Anterior cingulate cortex (tissue), 58 donors: ENCODE measurements at places on chromosomes 13 and 19.

DNA sequence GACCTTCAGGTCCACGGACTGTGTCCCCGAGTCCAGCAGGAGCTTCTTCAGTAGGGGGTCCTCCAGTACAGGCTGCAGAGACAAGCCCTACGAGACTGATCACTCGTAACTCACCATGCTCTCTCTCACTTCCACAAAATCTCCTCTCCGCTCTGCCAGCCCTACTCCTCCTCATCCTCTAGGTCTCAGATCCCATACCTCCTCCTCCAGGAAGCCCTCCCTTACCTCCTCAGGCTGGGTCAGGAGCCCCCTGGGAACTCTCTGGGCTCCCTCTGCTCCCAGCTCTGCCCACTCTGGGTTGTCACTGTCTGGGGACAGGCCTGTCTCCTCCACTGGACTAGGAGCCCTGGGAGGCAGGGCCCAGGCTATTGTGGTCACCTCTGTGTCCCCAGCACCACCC is 23.9 kb upstream of the NAPA start:
- DNase-seq: no peak

- DNase-seq: no peak
These were observed 8.8 kb upstream of the SULT2B1 start for GRCh38 chr19:48543121-48543710.

DNA sequence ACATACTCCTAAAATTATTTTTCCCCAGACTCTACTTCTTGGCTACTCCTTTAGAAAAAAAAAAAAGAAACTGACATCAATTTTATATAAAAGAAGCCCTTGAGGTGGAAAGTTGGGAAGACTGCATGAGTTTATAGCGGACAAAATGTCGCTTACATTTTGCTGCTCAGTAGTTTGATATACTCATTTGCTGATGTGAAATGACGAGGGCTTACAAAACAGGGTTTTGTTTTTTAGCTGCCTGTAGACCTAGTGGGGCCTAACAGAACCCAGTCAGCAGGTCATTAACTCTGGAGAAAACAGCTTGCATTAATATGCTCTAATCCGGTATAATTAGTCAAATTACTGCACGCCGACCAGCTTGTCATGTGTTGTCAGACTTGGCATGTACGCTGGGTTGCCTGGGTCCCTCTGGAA is 37.6 kb upstream of the MAB21L1 start:
- DNase-seq: no peak

- DNase-seq: peak; percentile 82
These were observed 4.8 kb upstream of the KCNC3 start for GRCh38 chr19:50333737-50334617.

DNA sequence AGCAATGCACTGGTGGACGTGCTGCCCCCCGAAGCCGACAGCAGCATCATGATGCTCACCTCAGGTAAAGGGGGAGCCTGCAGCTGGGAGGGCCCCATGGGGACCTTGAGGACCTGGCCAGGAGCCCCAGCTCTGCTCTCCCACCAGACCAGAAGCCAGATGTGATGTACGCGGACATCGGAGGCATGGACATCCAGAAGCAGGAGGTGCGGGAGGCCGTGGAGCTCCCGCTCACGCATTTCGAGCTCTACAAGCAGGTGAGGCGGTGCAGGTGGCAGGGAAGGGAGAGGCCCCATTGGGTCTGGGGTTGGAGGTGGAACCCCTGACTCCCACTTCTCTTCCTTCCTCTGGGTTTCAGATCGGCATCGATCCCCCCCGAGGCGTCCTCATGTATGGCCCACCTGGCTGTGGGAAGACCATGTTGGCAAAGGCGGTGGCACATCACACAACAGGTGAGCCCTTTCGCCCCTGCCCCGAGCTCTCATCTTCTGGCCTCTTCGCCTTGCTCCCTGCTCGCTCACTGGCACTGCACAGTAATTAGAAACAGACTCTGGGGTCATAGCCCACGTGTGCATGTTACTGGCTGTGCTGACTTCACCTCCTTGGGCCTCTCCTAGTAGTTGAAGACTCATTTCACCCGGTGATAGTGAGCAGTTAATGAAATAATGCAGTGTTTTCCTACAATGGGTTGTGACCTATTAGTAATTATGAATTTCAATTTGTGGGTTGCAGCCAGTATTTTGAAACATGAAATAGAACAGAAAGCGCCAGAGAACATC is 3.6 kb downstream of the PSMC4 start:
- DNase-seq: no peak

DNA sequence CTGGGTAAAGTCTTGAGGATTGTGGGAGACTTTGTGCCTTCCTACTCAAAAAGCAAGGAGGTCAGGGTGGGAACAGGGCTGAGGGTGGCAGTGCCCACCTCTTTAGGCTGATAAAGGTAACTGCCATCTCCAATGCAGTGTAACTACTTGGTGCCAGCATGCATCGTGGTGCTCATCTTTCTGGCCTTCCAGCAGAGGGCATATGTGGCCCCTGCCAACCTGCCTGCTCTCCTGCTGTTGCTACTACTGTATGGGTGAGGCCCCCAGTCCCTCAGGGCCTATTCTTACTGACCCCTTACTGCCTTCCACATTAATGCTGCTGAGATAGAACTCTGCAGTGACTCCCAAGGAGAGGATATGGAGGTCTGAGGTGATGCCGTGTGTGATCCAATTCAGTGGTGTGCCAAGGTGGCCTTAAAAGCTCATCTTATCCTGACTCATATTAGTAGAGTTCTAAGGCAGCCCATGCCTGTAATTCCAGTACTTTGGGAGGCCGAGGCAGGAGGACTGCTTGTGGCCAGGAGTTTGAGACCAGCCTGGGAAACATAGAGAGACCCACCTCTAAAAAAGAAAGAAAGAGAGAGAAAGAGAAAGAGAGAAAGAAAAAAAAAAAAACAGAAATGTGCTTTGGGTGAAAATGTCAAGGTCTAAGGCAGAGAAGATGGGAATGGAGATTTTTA is 9.7 kb upstream of the ARHGAP45 start:
- DNase-seq: no peak

DNA sequence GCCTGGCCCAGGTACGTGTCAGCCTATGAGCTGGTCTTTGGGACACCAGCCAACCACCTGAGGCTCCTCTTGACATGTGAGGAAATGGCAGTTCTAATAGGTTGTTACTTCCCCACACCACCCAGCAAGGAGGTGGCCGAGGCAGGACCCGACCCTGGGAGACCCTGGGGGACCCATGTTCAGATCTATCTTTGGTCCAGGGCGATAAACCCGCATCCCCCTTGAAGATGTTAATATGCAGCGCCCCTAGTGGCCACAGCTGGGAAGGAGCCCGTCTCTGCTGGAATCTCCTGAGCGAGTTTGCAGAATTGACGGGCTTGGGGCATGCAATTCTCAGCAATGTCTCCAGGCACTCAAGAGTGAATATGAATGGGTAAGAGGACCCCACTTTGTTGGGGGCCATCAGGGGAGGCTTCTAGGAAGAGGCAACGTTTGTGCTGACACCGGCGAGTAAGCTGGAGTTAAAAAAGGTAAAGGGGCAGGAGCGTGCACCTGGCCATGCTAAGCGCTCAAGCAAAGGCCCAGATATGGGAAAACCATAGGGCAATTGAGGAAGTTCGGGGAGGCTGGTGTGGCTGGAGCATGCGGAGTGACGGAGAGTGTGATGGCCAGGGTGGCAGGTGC is 1.5 kb upstream of the MYO1F start:
- peak; percentile 26 for DNase-seq

DNA sequence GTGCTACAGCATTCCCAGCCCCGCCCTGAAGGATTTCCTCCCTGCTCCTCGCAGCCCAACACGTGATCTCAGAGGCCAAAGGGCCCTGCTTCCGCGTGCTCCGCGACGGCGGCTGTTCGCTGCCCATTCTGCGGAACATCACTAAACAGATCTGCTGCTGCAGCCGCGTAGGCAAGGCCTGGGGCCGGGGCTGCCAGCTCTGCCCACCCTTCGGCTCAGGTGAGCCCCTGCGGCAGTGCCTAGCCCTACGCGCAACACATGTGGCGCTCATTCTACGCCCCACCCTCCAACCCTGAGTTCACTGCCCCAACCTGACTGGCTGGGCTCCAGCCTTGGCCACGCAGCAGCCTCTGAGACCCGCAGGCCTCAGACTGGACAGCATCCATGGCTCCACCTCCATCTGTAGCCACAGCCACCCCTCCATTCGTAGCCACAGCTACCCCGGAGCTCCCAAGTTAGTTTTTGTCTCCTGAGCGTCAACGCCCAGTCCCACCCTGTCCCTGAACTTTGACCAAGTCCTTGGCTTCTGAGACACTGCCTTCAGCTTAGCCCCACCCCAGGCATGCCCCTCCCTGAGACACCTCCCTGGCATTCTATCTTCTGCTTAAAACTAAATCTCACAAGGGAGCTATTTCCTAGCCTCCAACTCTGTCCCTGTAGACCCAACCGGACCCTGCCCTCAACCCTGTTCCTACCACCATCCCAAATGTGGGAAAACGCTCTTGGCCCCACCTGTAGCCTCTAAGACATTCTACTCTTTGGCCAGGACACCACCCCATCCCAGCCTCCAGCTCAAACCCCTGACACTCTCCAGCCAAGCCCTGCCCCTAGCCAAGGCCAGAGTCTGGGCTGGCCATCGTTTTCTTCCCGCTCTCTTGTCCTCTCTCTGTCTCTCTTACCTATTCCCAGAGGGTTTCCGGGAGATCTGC is 6.4 kb downstream of the LTBP4 start:
- DNase-seq: no peak

GRCh38 chr13:26253262-26253786 is 605 bp upstream of the CDK8 start:
- no peak for DNase-seq

DNA sequence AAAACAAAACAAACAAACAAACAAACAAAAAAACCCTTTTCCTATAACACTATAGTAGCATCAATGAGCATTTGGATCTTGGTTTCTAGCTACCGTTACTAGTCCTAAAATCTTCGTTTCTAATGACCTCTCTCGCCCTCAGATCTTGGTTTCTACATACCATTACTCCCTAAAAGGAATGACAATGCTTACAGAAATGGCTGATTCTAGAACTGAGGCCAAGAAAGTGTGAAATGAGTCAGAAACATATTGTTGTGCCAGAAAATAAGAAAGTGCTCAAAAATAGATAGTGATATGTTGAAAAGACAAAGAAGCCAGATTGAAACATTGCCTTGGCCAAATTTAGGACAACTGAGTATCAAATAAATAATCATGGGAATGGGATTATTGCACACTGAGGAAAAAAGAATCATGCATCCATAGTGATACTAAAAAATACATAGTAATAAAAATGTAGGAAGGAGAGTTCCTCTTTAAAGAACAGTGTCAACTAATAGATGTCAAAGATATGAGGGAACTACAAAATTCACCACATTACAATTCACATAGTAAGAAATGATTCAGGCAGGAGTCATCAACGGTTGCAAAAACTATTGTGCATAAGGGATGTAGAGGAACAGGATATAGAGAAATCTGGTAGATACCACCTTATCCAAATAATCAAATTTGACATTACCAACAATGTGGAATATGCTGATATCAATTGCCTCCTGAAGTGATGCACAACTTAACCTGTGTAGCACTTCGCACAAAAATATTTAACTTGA is 386.6 kb downstream of the DIAPH3 start:
- no peak for DNase-seq

DNA sequence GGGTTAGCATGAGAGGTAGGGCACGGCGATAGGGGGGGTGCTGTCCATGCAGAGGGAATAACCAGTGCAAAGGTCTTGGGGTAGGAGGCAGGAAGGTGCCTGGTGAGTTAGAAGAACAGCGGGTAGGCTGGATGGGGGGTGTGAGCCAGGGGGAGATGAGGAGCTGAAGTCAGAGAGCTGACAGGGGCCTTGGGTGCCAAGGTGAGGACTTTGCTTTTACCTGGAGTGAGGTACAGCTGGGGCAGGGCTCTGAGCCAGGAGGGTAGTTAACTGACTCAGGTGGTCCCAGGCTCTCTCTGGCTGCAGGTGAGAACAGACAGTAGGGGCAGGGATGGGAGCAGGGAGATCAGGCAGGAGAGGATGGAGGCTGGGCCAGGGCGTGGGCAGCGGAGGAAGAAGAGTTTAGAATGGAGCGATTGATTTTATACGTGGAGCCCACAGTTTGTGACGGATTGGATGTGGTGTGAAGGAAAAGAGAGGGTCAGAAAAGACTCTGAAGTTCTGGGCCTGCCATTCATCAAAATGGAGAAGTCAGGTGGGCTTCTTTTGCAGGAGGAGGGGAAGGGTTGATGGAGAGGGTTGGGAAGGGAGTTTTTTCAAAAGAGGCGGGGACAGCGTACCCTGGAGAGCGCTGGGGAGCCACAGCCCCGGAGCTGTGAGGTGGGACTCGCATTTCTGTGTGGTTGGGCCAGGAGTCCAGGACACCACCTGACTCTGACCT is 1.2 kb upstream of the GRAMD1A start:
- DNase-seq: no peak

- no peak for DNase-seq
These were observed 17.3 kb downstream of the DIAPH3 start for GRCh38 chr13:60146471-60146870.

- DNase-seq: peak; percentile 30
These were observed 297.3 kb downstream of the ZNF536 start for GRCh38 chr19:30669329-30670010.

DNA sequence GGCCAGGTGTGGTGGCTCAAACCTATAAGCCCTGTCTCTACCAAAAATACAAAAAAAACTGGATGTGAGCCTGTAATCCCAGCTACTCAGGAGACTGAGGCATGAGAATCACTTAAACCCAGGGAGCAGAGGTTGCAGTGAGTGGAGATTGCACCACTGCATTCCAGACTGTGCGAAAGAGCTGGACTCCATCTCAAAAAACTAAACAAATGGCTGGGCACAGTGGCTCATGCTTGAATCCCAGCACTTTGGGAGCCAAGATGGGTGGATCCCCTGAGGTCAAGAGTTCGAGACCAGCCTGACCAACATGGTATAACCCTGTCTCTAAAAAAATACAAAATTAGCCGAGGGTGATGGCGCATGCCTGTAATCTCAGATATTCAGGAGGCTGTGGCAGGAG is 34.9 kb upstream of the ZNF83 start:
- DNase-seq: no peak

- no peak for DNase-seq
These were observed 303.4 kb downstream of the SLC7A1 start for GRCh38 chr13:29292045-29292444.

- DNase-seq: no peak
These were observed 983 bp downstream of the ZNF415 start for GRCh38 chr19:53131727-53132126.

DNA sequence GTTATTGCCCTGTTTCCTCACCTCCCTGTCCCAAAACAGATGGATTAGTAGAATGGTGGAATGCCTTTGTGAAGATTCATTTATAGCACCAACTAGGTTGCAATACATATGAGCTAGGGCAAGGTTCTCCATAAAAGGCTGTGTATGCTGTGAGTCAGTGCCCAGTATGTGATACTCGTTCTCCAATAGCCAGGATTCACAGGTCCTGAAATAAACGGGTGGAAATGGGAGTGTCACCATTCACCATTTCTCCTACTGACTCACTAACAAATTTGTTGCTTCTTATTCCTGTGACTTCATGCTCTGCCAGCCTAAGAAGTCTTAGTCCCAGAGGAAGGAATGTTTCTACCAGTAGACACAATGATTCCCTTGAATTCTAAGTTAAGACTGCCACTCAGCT is 1745.4 kb downstream of the SLITRK1 start:
- DNase-seq: no peak

- no peak for DNase-seq
These were observed 50.5 kb downstream of the KATNAL1 start for GRCh38 chr13:30256713-30257467.
